Amygdala (tissue), 56 donors: ENCODE measurements at places on chromosomes 13 and 19.

DNA sequence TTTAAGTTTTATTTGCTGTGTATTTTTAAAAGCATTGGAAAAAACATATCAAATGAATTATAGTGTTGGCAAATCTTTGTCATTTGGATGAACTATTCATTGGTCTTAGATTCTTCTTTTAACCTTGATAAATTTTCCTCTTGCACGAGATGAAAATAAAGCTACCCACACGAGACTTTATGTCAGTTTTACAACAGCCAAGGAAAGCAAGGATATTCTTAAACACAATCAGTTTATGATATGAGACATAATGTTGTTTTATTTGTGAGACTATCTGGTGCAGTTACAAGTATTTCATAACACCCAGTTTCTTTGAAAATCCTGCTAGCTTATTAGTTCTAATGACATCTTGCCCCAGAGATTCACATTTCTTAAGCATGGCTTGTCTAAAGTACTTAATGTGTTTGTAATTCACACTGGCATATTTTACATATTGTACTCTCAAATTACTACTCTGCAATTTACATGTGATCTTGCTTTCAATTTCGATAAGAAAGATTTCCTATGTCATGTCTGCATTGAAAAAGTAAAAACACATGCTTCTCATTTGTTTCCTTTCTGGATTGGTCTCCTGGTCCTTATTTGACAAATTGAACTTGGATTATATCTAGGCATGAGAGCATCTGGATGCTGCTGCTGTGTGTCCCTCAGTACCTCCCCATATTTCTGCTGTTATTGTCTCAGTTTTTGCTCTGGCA lies 955.5 kb upstream of the PCDH9 start:
- DNase-seq = no peak

GRCh38 chr13:40064154-40065097 lies 409.0 kb downstream of the COG6 start:
- DNase-seq = no peak

DNA sequence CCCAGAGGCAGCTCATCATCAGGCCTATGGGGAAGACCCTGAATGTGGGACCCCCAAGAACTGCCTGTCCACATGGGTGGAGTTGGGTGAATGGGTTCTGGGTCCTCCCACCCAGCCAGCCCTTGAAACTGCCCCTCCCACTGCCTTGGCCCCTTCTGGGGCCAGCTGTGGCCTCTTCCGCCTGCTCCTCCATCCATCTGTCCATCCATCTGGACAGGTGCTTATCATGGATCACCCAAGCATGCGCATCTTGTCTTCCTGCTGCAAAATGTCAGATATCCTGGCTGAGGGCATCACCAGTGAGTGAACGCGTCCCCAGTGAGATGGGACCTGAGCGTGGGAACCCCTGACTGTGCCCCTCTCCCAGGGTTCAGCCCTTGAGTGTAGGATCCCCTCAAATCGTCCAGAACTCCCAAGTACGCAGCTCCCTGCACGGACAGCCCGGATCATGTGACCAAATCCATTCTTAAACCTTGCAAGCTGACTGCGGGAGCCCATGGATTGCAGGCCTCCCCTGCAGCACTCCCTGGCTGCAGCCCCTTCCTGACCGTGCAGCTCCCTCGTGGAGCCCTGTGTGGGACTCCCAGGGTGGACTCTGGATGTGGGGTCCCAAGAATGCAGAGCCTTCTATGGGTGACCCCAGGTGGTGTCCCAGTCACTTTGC lies 2.0 kb downstream of the STXBP2 start:
- DNase-seq = no peak

DNA sequence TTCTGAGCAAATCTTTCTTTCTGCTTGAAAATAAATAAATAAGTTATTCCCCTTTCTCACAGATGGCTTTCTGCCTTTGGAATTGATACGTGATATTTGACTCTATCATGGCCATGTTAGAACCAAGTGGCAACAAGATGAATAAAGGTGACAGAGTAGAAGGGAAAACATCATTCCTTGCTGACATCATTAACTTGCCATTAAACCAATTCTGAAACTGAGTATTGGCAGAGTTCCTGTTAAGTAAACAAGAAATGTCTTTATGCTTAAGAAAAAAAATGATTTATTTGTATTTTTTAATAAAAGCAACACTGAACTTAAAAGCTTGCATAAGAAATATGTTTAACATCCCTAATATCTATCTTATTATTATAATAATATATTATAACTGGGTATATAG lies 828.1 kb downstream of the PCDH9 start:
- DNase-seq = no peak

- DNase-seq = no peak
Measured at GRCh38 chr13:97600458-97601075, 166.6 kb downstream of the RAP2A start.

DNA sequence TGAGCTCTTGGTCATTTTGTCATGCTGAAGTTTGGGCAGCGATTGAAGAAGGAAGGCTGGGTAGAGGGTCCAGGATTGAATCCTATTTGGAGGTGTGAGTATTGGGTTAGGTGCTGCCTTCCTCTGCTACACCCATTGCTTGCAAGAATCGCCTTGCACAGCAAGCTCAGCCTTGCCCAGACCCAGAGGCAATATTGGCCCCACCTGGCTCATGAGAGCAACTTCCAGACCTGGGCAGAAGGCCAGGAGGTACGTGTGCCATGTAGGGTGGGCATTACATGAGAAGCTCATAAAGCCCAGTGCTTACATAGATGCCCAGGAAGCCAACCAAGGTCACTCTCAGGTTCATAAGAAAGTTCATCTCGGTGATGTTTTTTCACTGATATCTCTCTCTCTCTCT lies 718.0 kb downstream of the EFNB2 start:
- DNase-seq = no peak

DNA sequence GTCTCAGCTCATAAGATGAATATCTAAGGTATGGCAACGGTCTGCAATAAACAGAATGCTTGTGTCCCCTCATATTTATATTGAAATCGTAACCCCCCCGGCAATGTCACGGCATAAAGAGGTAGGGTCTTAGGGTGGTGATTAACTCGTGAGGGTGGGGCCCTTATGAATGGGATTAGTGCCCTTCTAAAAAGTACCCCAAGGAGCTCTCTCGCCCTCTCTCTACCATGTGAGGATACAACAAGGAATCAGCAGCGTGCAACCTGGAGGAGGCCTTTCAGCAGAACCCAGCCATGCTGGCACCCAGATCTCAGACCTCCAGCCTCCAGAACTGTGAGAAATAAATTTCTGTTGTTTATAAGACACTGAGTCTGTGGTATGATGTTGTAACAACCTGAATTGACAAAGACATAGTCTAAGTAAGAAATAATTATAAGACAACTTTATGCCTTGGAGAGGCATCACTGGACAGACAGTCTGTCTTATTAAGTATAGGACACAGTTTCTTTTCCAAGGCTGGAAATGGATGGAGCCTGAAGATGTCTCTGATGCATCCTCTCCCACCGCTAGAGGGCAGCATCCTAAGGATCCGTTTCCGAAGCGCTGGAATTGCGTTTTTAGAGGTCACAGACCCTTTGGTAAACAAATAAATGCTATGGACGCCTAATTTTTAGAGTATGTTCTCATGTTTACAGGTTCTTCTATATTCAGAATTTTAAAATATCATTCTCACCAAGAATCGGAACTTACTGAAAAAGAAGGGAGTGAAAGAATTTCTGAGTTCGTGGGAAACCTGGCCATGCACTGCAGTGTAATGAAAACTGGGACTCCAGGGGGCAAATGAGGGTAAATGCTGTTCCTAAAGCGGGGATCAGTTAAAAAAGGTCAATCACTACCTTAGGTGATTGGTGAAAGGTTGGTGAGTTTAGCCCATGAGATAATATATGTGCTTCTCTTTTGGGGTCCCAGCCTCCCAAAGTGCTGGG lies 13.3 kb upstream of the LEUTX start:
- DNase-seq = no peak

- DNase-seq = no peak
Measured at GRCh38 chr13:73334445-73334844, 275.6 kb downstream of the KLF5 start.

DNA sequence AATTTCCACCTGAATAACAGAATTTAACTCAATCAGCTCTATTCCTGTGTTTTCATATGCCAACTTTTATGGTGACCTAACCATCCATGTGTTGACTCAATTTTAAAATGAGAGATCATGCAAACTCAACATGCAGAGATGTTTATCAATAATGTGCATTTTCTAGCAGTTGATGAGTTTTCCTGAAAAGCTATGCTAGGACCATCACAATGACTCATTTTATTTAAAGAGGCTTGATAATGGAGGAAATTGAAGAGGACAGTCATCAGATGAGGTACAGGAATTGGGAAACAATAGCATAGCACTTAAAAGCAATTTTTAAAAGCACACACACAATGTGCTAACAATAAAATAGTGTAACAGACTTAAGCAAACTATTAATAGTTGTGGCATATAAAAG lies 127.1 kb downstream of the VWA8 start:
- no peak for DNase-seq

DNA sequence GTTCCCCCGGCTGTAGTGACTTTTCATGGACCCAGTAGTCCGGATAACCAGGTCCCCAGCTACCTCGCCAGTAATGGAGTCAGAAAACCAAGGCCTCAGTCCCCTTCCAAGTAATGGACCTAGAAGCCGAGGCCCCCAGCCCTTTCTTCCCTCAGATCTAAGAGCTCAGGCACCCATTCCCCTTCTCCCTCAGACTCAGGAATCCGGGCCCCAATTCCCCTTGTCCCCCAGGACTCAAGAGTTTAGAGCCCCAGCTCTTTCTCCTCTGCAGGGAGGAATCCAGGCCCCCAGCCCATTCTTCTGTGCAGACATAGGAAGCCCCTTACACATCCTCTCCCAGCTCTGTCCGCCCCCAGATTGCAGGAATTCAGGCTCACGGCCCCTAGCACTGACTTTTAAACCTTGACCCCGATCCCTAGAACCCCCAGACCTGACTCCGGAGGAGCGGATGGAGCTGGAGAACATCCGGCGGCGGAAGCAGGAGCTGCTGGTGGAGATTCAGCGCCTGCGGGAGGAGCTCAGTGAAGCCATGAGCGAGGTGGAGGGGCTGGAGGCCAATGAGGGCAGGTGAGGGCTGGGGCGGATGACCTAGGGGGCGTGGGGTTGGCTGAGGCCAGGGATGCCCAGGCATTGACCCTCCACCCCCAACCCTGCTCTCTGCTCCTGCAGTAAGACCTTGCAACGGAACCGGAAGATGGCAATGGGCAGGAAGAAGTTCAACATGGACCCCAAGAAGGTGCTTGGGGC lies 938 bp downstream of the CYTH2 start:
- DNase-seq = no peak

GRCh38 chr19:12126707-12127106 lies 13.4 kb downstream of the ZNF20 start:
- DNase-seq = no peak

GRCh38 chr13:73065665-73066340 lies 7.0 kb downstream of the KLF5 start:
- no peak for DNase-seq

DNA sequence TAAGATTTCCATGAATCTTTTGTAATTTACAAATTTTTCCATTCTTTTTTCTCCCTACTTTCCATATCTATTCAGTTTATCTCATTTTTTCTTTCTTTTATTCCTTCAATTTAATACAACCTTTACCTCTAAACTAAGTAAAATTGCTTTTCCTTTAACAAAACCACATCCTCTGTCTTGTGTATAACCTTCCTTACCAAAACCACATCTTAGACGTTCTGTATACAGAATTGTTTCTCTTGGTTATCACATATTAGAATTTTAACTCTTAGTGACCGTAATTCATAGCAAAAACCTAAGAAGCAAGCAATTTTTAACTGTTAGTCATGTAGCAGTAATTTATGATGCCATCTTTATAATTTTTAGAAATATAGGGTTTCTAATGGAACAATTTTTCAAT lies 15.0 kb downstream of the PPP5C start:
- DNase-seq = no peak

DNA sequence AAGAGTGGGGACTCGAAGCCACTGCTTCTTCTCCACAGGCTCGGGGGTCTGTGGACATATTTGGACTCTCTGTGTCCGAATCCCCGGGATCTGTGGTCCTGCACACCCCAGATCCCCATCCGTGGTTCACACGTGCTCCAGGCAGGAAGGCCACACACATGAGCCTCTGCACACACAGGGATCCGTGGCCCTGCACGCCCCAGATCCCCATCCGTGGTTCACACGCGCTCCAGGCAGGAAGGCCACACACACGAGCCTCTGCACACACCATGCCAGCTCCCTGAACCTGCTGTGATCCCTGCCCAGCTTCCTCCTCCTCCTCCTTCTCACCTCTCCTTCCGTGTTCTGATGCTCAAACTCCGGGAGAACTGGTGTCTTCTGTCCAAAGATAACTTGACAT lies 3.1 kb downstream of the TEX29 start:
- no peak for DNase-seq

GRCh38 chr13:114211446-114212157 lies 23.1 kb upstream of the CDC16 start:
- DNase-seq = no peak

DNA sequence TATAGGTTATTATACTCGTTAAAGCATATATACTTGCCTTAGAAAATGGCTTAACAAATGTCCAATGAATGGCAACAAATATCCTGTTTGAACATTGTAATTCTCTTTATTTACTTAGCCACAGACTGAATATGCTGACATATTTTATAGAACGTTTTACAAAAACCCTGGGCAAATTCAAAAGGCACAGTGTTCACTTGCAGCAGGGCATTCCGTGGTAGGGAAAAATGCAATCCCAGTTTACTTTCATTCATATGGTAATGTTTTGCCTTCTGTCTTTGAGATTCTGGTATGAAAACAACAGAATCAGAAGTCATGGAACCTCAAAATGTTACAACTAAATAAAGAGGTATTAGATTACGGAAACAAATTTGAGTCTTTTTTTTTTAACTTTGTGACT lies 56.2 kb upstream of the MYCBP2 start:
- DNase-seq = no peak

GRCh38 chr13:94609196-94609595 lies 7.5 kb downstream of the GPR180 start:
- DNase-seq = no peak
